Body of pancreas (tissue), 4 donors: ENCODE measurements at places on chromosomes 7 and 10. TPM values are rescaled to one million over a fixed set of nuclear protein-coding genes. Genes with fewer than 3 reads are reported as not detected.
A peak's percentile ranks its signal among the peaks of the same experiment; 100 is the strongest.

ALOX5 gene
- total RNA-seq, result 63.0 TPM

OPALIN gene
- total RNA-seq, result not detected

TFPI2 gene
- total RNA-seq, result 10.9 TPM

RPA3 gene
- 0.66 TPM for total RNA-seq

NDUFA5 gene
- 33.3 TPM for total RNA-seq

GSDME gene
- 5.3 TPM for total RNA-seq

SDK1 gene
- total RNA-seq, result 32.4 TPM

ELMO1 gene
- 56.0 TPM for total RNA-seq

TBX20 gene
- total RNA-seq, result not detected

GRCh38 chr7:66810716-66811115, 70.2 kb downstream of the RABGEF1 start:
- DNase-seq, result no peak
- H3K4me3 ChIP-seq, result no peak overlapping the region
- peaks cover 35% of the 10 kb centered on the region for H3K36me3 ChIP-seq

DNA sequence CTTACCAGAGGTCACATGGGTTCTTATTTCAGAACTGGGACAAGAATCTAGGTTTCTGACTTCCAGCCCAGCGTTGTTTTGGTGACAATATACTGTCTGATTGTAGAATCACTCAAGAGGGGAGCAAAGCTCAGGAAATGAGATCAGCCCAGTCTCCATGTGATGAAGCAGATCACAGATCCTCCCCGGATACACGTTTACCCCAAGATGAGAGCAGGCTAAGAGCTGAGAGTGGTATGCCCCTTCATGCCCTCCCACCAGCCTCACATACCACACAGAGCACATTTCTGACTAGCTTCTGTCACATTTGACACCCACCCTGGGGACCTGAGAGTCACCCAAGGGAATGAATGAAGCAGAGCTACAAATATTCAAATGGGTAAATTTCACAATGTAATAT, 27.1 kb upstream of the PRKCQ start:
- H3K27ac ChIP-seq, result no peak overlapping the region
- no peak for DNase-seq
- H3K27me3 ChIP-seq, result no peaks in the 10 kb centered on the region
- no peaks in the 10 kb centered on the region for H3K36me3 ChIP-seq

DNA sequence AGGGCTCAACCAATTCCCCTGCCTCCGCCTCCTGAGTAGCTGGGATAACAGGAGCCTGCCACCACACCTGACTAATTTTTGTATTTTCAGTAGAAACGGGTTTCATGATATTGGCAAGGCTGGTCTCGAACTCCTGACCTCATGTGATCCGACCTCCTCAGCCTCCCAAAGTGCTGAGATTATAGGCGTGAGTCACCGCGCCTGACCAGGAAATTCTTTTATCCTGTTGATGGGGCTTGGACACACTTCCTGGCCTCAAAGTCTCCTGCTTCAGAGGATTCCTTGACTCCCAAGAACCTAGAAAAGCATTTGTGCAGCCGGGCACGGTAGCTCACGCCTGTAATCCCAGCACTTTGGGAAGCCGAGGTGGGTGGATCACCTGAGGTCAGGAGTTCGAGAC, 16.2 kb downstream of the ZNF425 start:
- H3K4me1 ChIP-seq, result no peaks in the 10 kb centered on the region
- no peaks in the 10 kb centered on the region for H3K36me3 ChIP-seq
- no peaks in the 10 kb centered on the region for H3K27me3 ChIP-seq
- no peak for DNase-seq
- no peak overlapping the region for H3K4me3 ChIP-seq

- no peak overlapping the region for H3K4me3 ChIP-seq
- no peak for DNase-seq
- H3K27ac ChIP-seq, result no peak overlapping the region
Measured at GRCh38 chr10:25493122-25493893, 318.5 kb downstream of the GPR158 start.

DNA sequence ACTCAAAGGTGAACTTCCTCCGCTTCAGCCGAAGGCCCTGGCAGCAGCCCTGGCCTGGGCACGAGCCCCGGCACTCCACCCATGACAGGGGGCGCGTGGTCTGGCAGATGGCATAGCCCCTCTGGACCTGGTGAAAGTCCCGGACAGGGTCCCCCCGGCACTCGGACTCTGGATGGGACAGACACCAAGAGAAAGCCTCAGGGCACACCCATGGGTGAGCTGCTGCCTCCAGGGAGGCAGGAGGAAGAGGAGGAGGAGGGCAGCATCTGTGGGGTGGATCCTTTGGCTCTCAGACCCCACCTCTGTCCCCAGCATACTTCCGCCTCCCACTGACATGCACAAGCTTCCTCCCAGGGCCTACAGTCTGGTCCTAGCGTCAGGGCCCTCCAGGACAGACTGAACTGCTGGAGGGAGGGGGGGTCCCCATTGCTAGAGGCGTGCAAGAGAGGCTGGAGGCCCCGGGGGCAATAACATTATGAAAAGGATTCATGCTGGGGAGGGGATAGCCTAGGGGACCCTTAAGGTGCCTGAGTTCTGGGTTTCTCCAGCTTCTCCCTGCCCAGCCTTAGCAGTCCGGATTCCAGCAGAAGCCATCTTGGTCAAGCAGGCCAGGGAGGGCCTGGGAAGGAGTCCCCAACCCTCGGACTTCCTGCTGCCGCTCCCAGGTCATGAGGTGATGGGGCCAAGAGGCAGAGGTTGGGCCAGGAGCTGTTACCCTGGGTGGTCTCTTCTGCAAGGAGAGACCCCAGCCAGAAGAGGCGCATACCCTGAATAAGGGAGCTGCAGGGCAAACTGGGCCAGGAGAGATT, 169.3 kb downstream of the LCOR start:
- H3K27me3 ChIP-seq, result no peaks in the 10 kb centered on the region
- no peak for DNase-seq
- H3K27ac ChIP-seq, result no peak overlapping the region
- no peak overlapping the region for H3K4me3 ChIP-seq
- H3K4me1 ChIP-seq, result no peaks in the 10 kb centered on the region

- peaks cover 95% of the 10 kb centered on the region for H3K4me1 ChIP-seq
- DNase-seq, result no peak
- no peaks in the 10 kb centered on the region for H3K27me3 ChIP-seq
- H3K4me3 ChIP-seq, result no peak overlapping the region
- no peaks in the 10 kb centered on the region for H3K36me3 ChIP-seq
- H3K27ac ChIP-seq, result peak overlapping the region; percentile 87
Measured at GRCh38 chr10:44993922-44994751, 6.6 kb upstream of the ZNF22 start.

- H3K27me3 ChIP-seq, result no peaks in the 10 kb centered on the region
- H3K4me3 ChIP-seq, result no peak overlapping the region
- DNase-seq, result no peak
- H3K27ac ChIP-seq, result no peak overlapping the region
- H3K4me1 ChIP-seq, result peaks cover 23% of the 10 kb centered on the region
Measured at GRCh38 chr7:77655836-77656455, 40.3 kb upstream of the RSBN1L start.

- no peak for DNase-seq
- no peak overlapping the region for H3K4me3 ChIP-seq
- peaks cover 6% of the 10 kb centered on the region for H3K4me1 ChIP-seq
Measured at GRCh38 chr7:139523968-139524815, 707 bp downstream of the CLEC2L start.

DNA sequence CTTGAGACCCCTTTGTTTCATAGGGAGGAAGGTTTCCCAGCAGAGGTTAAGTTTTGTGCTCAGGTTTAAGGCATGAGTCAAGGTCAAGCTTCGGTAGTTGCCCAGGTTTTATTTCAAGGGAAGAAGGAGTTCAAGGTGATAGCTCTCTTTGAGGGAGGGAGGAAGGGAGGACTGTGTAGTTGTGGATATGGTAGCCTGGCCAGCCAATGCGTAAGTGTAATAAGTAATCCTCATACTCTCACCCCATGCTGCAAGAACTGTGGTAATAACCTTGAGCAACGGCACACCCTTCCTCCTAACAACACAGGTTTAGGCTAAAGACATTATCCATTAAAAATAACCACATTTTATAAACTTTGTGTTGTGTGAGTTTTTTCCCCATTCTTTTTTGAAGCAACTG, 478.9 kb downstream of the KCNMA1 start:
- H3K27me3 ChIP-seq, result no peaks in the 10 kb centered on the region
- H3K4me1 ChIP-seq, result peaks cover 11% of the 10 kb centered on the region
- H3K4me3 ChIP-seq, result no peak overlapping the region
- H3K27ac ChIP-seq, result no peak overlapping the region

- H3K4me1 ChIP-seq, result peaks cover 15% of the 10 kb centered on the region
- no peaks in the 10 kb centered on the region for H3K27me3 ChIP-seq
- H3K4me3 ChIP-seq, result no peak overlapping the region
- H3K36me3 ChIP-seq, result no peaks in the 10 kb centered on the region
- H3K27ac ChIP-seq, result no peak overlapping the region
Measured at GRCh38 chr7:151426904-151427704, 12.8 kb downstream of the CRYGN start.

DNA sequence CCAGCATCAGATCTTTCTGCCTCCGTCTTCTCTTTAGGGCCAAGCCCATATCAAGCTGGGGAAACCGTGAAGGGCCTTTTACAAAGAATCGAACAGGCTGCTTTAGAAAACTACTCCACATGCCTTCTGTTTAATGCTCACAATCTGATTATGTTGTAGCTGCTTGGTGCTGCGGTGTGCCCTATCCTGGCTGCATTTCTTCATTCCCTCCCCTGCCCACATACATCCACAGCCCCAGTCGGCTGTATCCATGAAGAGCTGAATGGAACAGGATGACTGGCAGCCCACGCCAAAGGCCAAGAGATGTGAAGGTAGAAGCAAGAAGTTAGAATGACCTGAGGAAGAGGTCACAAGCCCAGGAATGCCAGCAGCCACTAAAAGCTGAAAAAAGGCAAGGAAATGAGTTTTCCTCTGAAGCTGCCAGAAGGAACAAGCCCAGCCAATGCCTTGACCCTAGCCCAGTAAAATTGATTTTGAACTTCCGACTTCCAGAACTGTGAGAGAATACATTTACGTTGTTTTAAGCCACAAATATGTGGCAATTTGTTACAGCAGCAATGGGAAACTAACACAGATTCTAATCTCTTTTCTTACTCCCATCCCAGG, 22.2 kb downstream of the TAS2R41 start:
- DNase-seq, result no peak
- H3K4me1 ChIP-seq, result no peaks in the 10 kb centered on the region
- H3K36me3 ChIP-seq, result no peaks in the 10 kb centered on the region
- H3K4me3 ChIP-seq, result no peak overlapping the region
- no peak overlapping the region for H3K27ac ChIP-seq

GRCh38 chr7:24734306-24734705, 23.0 kb downstream of the GSDME start:
- H3K36me3 ChIP-seq, result no peaks in the 10 kb centered on the region
- DNase-seq, result no peak
- no peaks in the 10 kb centered on the region for H3K4me1 ChIP-seq
- no peak overlapping the region for H3K27ac ChIP-seq
- H3K27me3 ChIP-seq, result no peaks in the 10 kb centered on the region

- H3K4me1 ChIP-seq, result no peaks in the 10 kb centered on the region
- peaks cover under 1% of the 10 kb centered on the region for H3K36me3 ChIP-seq
- DNase-seq, result peak; percentile 68
- H3K4me3 ChIP-seq, result no peak overlapping the region
Measured at GRCh38 chr7:1144269-1144771, 15.7 kb downstream of the ZFAND2A start.

- no peak for DNase-seq
- no peaks in the 10 kb centered on the region for H3K27me3 ChIP-seq
- H3K4me1 ChIP-seq, result no peaks in the 10 kb centered on the region
- no peak overlapping the region for H3K4me3 ChIP-seq
Measured at GRCh38 chr7:84535580-84536270, 341.1 kb upstream of the SEMA3A start.

GRCh38 chr10:36448760-36449691, 676.4 kb upstream of the ANKRD30A start:
- no peak for DNase-seq
- peaks cover 7% of the 10 kb centered on the region for H3K4me1 ChIP-seq
- H3K27ac ChIP-seq, result peak overlapping the region; percentile 5

DNA sequence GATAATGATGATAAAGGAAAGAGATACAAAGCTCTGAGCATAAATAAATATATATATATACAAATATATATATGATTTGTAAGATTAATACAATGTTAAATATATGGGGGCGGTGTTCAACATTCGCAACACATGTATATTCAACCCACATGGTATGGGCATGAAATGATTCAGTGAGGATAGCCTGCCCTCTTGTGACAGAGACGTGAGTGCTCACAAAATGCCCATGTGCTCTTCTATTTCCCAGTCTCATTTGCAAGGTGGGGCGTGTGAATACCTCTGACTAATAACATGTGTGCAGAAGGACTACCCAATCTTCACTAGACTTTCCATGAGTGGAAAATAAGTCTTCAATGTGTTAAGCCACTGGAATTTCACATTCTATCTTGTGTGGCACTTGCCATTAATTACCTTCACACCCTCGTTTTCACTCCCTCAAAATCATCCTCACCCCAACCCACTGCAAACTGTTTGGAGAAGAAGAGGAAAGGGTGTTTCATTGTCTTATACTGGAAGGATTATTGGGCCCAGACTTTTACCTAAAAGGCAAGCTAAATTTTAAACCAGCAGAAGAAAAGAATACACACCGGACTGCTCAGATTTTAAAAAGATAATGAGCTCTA, 26.9 kb downstream of the ASAH2 start:
- no peaks in the 10 kb centered on the region for H3K27me3 ChIP-seq
- H3K36me3 ChIP-seq, result no peaks in the 10 kb centered on the region
- no peak overlapping the region for H3K4me3 ChIP-seq
- peak; percentile 40 for DNase-seq

GRCh38 chr10:1744524-1744923, 7.2 kb upstream of the ADARB2 start:
- H3K4me3 ChIP-seq, result no peak overlapping the region
- H3K27me3 ChIP-seq, result no peaks in the 10 kb centered on the region
- H3K27ac ChIP-seq, result no peak overlapping the region
- H3K4me1 ChIP-seq, result no peaks in the 10 kb centered on the region
- H3K36me3 ChIP-seq, result no peaks in the 10 kb centered on the region
- no peak for DNase-seq

DNA sequence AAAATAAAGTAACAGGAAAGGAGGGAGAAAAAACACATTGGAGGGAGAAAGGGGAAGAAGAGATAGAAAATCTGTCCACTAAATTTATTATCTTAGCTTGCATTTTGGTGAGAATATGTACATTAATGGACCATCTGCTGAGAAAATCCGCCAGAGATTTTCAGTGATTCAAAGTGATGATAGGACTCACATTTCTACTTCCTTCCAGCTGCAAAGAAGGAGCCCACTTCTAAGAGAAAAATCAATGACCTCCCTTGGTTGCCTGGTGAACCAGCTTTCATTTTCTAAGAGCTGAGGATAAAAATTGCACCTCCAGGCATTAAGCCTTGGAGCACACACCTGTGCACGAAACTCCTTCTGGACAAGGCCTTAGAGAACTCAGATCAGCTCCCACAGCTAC, 404.3 kb downstream of the SFMBT2 start:
- H3K36me3 ChIP-seq, result no peaks in the 10 kb centered on the region
- H3K27me3 ChIP-seq, result no peaks in the 10 kb centered on the region
- no peak for DNase-seq
- H3K4me3 ChIP-seq, result no peak overlapping the region
- no peak overlapping the region for H3K27ac ChIP-seq

DNA sequence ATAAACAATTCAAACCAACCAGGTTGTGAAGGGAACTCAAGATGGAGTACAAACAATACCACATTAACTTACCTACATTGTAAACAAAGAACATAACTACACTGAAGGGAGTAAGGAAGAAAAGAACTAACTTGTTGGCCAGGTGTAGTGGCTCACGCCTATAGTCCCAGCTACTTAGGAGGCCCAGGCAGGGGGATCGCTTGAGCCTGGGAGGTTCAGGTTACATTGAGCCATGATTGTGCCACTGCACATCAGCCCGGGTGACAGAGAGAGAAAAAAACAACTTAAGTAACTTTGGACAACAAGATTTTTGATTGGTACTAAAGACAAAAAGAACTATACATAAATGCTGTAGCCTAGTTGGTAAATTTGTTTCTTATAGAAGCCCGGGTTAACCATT, 68.8 kb downstream of the TRIL start:
- H3K4me3 ChIP-seq, result no peak overlapping the region
- peaks cover 7% of the 10 kb centered on the region for H3K4me1 ChIP-seq
- H3K27me3 ChIP-seq, result no peaks in the 10 kb centered on the region
- no peak for DNase-seq
- H3K27ac ChIP-seq, result no peak overlapping the region
